ENCODE measurements at places on chromosomes 7 and 10.

DNA sequence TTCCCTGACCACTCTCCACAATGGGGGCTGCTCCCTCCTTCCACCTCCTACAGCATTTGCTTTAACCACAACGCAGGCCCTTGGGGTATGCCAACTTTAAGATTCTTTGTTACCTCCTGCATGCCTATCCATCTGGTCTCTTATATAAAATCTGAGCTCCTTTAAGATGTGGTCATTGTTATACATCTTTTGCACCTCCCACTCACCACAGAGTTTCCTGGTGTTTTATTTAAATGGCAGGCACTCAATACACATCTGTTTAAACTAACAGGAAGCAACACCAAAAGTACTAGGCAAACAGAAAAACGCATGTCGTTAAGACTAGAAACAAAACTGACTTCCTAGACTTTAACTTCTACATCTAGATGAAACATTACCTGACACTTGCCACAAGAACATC, 36.3 kb downstream of the SLC25A13 start:
- DNase-seq, result peak; percentile 25

- no peak for DNase-seq
Measured at GRCh38 chr7:46932676-46933424, 649.1 kb downstream of the TNS3 start.

- DNase-seq, result no peak
Measured at GRCh38 chr10:70343712-70344111, 38.7 kb downstream of the LRRC20 start.

GRCh38 chr7:12731775-12732174, 44.3 kb downstream of the ARL4A start:
- no peak for DNase-seq

GRCh38 chr7:8035647-8036518, 67.3 kb downstream of the GLCCI1 start:
- peak; percentile 45 for DNase-seq

DNA sequence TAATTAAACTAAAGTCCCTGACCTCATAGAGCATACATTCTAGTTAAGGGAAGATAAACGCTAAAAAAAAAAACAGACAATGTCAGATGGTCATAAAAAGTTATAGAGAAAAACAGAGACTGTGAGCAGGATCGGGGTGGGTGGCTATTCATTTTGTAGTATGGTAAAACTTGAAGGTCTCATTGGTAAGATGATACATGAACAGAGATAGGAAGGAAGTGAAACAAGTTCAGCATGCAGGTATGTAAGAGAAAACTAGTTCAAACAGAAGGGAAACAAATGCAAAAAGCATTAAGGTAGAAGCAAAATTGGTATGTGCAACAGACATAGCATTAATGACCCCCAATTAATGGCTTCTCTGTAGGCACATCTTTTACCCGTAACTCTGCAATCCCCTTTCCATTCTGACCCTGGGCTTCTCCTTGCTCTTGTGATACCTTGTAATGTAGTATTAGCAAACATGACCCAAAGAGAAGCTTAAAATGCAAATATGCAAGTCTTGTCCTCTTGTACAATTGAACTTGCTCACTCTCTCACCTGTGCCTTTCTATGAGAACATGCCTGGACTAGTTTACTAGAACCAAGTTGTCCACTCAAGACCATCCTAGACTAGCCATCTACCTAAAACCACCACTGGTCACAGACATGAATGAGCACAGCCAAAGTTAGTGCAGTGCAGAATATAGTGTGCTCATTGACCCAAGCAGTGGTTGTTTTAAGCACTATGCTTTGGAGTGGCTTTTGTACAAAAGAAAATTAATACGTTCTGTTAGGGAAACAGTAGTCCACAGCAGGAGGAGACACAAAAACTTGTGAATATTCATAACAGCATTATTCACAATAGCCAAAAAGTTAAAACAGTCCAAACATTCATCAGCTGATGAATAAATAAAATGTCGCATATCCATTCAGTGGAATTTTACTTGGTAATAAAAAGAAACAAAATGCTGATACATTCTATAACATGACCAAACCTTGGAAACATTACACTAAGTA, 57.0 kb downstream of the BRAF start:
- DNase-seq, result no peak

- DNase-seq, result no peak
Measured at GRCh38 chr7:79361214-79361613, 92.3 kb downstream of the MAGI2 start.

GRCh38 chr10:101536800-101537199, 51.3 kb downstream of the POLL start:
- DNase-seq, result peak; percentile 51

GRCh38 chr7:139913021-139913844, 84.2 kb downstream of the TBXAS1 start:
- DNase-seq, result no peak

GRCh38 chr7:117176206-117176605, 146.7 kb downstream of the WNT2 start:
- no peak for DNase-seq

DNA sequence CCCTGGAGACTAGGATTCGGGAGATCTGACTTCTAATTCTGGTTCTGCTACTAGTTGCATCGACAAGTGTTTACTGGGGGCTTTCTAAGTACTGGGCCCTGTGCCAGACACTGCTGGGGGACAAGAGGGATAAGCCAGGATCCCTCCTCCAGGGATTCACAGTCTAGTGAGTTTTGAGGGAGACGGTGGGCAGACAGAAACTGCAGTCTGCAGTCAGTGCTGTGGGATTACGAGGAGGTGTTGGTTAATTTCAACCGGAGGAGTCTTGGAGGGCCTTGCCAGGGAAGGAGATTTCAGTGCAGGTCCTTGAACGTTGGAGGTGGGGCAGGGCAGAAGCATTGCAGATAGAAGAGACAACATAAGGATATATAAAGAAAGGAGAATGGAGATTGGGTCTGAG, 3.5 kb upstream of the KCNH2 start:
- no peak for DNase-seq

- no peak for DNase-seq
Measured at GRCh38 chr7:115906731-115907130, 123.8 kb downstream of the TFEC start.

Data from Kasumi-1 (cell line).